Activated B cell treated with CpG ODN at 0.5 μM for 24 hours (primary cell): ENCODE measurements at places on chromosomes 5 and 9. TPM values are rescaled to one million over a fixed set of nuclear protein-coding genes. Genes with fewer than 3 reads are reported as not detected.

- DNase-seq = no peak
Measured at GRCh38 chr9:19985081-19985480, 196.2 kb upstream of the SLC24A2 start.

GRCh38 chr5:33321026-33321425 is 119.7 kb upstream of the TARS1 start:
- no peak for DNase-seq

DNA sequence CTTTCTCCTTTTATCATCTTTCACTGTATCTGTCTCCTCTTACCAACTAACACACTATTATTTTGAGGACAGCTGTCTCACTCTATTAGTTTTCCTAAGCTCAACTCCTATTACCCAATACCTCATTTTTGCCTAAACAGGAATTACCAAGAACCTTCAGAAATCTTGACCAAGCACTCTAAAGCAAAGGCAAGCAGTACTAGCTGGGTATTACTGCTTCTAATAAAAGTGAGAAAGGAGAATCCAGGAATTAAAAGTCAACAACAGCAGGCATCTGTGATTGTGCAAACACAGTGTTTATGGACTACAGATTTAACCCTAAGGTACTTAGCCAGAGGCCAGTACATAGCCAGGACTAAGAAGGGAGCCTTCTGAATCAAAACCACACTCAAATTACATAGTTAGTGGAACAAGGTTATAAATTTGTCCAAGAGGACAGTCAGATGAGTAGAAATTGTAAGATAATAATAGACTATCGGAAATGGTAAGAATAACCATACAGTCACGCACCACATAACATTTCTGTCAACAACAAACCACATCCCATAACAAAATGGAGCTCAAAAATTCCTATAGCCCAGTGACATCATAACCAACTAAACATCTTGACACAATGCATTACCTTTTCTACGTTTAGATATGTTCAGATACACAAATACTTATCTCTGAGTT is 8.3 kb downstream of the RFX3 start:
- DNase-seq = no peak

DNA sequence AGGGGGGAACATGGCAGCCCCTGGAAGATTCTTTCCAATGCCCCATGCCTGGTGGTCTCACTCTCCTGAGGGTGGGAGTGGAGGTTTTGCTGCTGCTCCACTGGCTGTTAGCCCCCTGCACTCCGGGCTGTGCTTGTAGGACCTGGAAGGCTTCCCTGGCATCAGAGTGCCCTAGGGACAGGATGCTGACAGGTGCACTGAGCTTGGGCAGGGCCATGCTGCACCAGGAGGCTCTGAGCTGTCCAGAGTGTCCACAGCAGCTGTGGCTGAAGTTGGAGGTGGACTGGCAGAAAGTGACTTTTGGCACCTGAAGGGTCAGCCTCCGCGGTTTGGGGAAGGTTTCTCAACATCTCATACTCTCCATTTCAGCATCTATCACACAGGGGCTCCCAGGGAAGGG is 249.1 kb downstream of the GADD45G start:
- no peak for DNase-seq

DNA sequence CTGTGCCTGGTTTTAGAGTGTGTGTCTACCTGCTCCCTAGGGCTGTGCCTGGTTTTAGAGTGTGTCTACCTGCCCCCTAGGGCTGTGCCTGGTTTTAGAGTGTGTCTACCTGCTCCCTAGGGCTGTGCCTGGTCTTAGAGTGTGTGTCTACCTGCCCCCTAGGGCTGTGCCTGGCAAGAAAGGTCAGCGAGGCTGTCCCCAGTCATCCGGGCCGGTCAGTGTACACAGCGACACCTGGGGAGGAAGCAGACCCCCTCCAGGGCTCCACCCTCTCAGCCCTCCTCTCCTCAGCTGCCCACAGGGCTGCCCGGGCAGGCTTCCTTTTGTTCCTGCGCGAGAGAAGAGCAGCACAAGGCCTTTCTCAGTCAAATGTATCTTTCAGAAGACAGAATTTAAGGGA is 4.1 kb downstream of the NRARP start:
- DNase-seq = no peak

DNA sequence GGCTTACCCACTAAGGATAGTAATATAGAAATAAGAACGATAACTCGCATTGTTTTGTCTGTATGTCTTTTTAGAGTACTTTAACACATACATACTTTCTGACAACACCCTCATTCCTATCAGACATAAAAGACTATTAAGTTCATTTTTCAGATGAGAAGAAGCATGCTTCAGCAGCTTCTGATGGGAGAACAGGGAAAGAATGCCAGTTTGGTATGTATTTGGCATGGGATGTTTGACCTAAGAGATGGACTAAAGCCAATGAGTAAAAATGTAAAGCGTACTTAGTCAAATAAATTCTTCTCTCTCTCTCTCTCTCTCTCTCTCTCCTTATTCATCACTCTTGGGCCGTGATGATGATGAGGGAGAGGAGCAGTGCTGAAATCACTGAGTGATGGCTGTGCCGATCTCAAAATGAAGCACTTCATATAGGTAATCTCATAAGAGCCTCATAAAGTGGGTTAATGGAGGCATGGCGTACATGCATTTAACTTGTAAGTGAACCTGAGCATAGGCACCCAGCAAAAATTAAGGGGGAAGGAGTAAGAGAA is 71.5 kb downstream of the SLIT3 start:
- no peak for DNase-seq

- DNase-seq = no peak
Measured at GRCh38 chr5:2472670-2473069, 278.8 kb downstream of the IRX2 start.

DNA sequence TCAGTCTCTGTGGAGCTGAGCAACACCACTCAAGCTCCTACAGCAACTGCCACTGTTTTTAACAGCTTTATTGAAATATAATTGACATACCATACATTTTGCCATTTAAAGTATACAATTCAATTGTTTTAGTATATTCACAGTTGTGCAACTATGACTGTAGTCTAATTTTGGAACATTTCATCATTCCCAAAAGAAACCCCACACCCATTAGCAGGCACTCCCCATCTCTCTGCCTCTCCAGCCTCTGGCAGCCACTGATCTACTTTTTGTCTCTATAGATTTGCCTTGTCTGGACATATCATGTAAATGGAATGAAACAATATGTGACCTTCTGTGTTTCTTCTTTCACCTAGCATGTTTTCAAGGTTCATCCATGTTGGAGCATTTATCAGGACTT is 43.5 kb downstream of the RUSC2 start:
- DNase-seq = no peak

- no peak for DNase-seq
Measured at GRCh38 chr9:130667120-130667435, 2.7 kb downstream of the PRDM12 start.

GRCh38 chr5:27482663-27483062 is 444.3 kb upstream of the CDH9 start:
- DNase-seq = no peak

GRCh38 chr9:84393266-84393950 is 52.9 kb upstream of the SLC28A3 start:
- DNase-seq = no peak

- DNase-seq = no peak
Measured at GRCh38 chr9:5518937-5519319, 8.6 kb downstream of the PDCD1LG2 start.

DNA sequence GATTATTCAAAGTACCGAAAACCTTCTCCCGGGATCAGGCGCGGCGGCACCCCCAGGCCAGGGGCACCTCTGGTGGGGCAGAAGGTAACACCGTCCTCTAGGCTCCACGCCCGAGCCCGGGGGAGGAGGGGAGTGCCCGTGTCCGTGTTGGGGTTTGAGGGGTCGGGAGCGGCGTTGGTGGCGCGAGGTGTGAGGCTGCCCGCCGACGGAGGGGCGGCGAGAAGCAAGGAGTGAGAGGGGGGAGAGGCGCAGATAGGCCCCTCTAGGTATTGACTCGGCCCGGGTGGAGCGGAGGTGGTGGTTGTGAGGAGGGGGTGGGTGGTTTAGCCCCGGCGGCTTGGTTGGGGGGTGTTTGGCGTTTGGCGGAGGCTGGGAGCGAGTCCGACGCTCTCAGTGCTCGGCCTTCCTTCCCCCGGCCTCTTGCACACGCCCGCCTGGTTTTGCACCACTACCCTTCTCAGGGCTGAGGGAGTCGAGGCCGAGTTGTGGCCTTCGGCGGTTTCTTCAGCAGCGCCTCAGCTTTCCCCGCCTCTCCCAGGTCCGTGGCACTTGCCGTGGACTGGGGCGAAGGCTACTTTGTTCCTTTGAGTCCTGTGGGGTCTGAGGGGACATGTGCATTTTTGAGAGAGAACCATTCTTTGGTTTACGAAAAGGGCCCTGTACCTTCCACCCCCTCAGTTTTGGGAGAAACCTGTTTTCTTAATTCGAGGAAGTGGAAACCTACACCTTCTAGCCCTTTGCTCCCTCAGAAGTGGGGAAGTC is 450 bp downstream of the GPBP1 start:
- peak; percentile 49 for DNase-seq

- no peak for DNase-seq
Measured at GRCh38 chr5:132437604-132438266, 52.8 kb downstream of the IRF1 start.

The MATR3 gene
- 242 and 294 TPM in 2 replicates for total RNA-seq

The PCDHA1 gene
- total RNA-seq = not detected in 2 replicates

The INSL4 gene
- not detected in 2 replicates for total RNA-seq

The NUTM2G gene
- not detected in 2 replicates for total RNA-seq

The TMEM141 gene
- total RNA-seq = 34.9 and 35.8 TPM in 2 replicates
